ENCODE measurements at places on chromosomes 13 and 19. TPM values are rescaled to one million over a fixed set of nuclear protein-coding genes. Genes with fewer than 3 reads are reported as not detected.

Gene DCT
- total RNA-seq: 0.08 TPM

DNA sequence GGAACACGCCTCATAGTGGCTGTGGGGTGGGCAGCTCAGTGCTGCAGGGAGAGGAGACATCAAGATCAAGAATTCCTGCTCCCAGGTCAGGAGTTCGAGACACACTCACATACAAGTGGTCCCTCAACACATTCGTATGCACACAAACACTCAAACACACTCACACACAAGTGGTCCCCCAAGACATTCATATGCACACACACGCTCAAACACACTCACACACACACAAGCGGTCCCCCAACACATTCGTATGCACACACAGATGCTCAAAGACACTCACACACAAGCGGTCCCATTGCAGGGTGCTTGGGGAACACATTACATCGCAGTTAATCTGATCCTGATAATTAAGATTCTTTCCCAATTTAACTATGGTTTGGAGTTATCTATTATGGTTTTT is 28.2 kb downstream of the FCGBP start:
- DNase-seq: no peak

DNA sequence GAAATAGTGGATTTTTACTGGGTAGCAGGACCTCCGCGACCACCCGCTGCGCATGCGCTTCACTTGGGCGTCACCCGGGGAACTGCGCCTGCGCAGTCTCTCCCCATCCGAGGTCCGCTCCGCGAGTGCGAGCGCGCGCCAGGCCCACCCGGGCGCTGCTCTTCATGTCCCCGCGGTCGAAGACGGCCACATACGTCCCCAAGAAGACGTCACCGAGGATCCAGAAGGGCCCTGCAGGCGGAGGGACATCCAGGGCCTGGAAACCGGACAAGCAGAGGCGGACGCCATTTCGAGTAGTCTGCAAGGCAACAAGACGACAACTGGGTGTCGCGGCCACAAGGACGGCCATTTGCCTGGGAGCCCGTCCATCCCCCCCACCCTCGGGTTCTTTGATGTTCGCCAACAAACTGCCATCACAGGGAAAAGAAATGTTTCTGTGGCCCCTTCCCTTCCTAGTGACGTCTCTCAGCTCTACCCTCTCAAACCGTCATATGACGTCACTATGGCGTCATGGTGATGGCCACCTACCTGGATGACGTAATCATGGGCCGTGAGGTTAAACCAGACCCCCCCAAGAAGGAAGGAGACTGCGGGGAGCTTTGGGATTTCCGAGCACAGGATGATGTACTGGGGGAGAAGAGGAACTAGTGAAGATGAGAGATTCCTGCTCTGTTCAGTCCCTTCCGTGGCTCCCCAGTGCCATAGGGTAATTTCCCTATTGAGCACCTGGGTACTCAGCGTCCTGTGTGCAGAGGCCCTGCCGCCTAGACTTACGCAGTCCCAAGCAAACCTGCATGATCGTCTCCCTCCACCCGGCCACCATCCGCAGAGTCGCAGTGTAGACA is 6.7 kb downstream of the NAPSA start:
- DNase-seq: no peak

DNA sequence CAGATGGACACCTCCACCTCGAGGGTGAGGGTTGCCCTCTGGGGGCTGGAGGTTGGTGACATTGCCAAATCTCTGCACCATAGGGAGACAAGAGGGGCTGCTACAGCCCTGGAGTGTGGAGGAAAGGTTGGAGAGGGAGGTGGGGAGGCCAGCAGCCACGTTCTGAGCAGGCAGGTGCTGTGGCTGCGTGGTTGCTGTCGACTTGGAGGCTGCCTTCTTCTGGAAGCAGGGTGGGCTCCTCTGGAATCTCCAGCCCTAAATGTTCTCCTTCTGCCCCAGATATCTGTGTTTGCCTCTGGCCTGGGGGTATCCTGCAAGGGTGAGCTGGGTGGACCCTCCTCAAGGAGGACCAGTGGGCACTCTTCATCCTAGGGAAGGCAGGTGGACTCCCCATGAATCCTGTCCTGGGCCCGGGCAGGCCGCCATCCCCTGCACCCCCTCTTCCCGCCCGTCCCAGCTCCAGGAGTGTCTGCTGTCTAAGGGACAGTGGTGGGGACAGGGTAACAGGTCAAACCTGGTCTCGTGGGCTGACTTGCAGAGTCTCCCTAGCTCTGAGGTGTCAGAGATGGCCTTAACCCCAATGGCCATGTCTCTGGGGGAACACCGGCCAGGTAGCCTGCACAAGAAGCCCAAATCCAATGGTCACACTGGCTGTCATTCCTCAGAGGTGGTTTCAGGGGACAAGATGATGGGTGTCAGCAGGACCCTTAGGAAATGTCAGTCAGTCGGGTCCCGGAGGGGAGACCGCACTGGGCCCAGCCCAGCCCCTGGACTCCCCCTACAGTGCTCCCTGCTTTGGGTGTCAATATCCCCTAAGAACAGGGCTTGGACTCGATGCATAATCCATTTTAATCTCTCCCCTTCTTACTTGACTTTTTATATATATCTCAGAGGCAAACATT is 32.3 kb upstream of the ZNF536 start:
- no peak for DNase-seq

GRCh38 chr13:34207334-34207733 is 389.4 kb downstream of the RFC3 start:
- no peak for DNase-seq
